ENCODE measurements at places on chromosomes 4 and X. TPM values are rescaled to one million over a fixed set of nuclear protein-coding genes. Genes with fewer than 3 reads are reported as not detected.

The NUP62CL gene
- total RNA-seq = not detected

The PTPN13 gene
- total RNA-seq = 35.5 TPM

The ARMCX2 gene
- total RNA-seq = 59.8 TPM

The FRAS1 gene
- total RNA-seq = 6.4 TPM

The MXRA5 gene
- 0.90 TPM for total RNA-seq

The TGIF2LX gene
- total RNA-seq = not detected

The BEND4 gene
- not detected for total RNA-seq

The SSX3 gene
- total RNA-seq = not detected

The OTC gene
- not detected for total RNA-seq

The DCLK2 gene
- total RNA-seq = 12.2 TPM

The RTL5 gene
- total RNA-seq = 3.3 TPM
